ENCODE measurements at places on chromosomes 2 and 18.

- DNase-seq: no peak
Observed at GRCh38 chr2:156476021-156476849, 40.1 kb downstream of the GPD2 start.

DNA sequence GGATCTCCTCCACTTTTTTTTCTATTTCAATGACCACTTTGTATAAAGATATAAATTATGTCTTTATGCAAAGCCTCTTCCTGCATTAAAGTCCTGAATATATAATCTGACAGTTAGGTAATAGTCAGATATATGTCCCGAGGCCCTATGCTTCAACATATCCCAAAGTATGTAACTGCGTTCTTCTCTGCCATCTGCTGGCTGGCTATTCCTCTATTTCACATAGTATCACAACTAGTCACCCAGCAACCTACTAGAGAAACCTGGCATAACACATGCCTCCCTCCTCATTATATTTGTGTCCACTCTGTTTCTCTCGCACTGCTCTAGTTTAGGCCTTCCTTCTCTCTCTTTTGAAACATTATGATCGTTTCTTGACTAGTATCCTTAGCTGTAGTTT lies 640.8 kb downstream of the DPP10 start:
- DNase-seq: no peak

GRCh38 chr2:225841314-225841713 lies 441.8 kb downstream of the NYAP2 start:
- no peak for DNase-seq

GRCh38 chr2:64273524-64274398 lies 129.5 kb upstream of the PELI1 start:
- DNase-seq: no peak

- DNase-seq: no peak
Observed at GRCh38 chr2:118442046-118442445, 353.8 kb downstream of the INSIG2 start.

GRCh38 chr2:112686348-112687217 lies 34.2 kb upstream of the NT5DC4 start:
- no peak for DNase-seq

GRCh38 chr2:28664120-28664842 lies 87.3 kb upstream of the PPP1CB start:
- DNase-seq: peak; percentile 86

DNA sequence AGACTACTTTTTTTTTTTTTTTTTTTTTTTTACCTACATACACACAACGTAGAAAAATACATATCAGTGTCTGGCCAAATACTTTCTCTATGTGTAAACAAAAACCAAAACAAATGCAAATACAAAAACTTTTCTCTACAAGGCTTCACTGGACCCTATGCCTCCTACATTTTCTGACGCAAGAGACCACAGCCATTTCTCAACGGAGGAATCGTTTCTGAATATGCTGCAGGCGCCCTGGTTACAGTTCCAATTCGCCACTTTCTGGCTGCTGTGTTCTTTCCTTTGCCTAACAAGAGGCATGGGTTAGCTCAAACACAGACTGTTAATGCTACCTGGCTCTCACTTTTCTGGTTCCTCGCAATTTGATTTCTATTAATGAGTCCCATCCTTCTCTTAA lies 96.4 kb downstream of the EPB41L3 start:
- DNase-seq: no peak

DNA sequence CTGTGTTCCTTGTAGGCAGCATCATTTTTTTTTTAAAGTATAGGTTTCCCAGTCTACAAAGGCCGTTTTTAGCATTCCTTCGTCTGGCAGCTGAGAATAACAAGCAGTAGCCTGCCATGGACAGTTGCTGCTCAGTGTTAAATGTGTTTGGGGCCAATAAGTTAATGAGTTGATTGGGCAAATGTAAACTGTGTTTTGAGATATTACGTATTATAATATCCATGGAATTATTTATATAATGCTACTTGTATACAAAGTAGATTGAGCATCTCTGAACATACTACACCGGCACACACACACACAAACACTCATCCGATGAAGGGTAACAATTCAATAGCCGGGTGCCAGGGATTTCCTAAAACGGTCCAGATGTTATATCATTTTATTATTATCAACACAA lies 97.2 kb downstream of the IRS1 start:
- no peak for DNase-seq

GRCh38 chr18:36634573-36635216 lies 194.1 kb downstream of the TPGS2 start:
- DNase-seq: no peak

GRCh38 chr18:58417752-58418151 lies 211.1 kb downstream of the ALPK2 start:
- DNase-seq: no peak

- DNase-seq: peak; percentile 61
Observed at GRCh38 chr2:179263446-179264367, 925 bp downstream of the SESTD1 start.

GRCh38 chr18:54806526-54806925 lies 21.8 kb upstream of the RAB27B start:
- no peak for DNase-seq

DNA sequence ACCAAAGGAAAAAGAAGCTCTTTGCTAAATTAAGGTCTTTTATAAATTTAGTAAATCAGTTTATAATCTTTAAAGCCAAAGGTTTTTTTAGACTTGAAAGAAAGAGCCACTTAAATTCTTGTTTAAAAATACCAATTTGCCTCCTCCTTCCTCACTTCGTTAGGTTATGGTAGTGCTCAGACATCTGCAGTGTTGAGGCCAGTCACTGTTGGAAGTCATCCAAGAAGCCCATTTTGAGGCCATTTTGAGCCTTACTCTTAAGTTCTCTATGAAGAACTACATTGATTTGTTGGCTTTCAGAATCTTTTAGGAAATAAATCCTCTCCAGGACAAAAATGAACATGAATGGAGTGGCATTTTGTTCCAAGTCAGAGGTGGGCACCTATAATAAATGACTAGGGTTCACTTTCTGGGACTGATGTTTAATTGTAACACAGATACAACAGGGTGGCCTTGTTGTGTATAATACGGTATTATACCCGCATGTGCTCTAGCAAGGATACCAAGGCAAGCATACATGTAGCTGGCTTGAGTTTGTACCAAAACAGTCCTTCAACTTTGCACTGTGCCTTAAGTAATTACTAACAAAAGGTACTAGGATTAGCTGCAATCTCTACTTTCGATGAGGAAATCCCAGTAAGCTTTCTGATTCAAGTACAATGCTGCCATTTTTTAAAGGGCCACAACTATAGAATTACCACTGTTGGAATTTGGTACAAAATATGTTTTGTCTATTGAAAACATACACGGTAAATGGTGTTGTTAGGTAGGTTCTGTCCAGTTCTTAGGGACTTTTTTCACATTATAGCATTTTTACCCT lies 22.8 kb downstream of the SLC66A3 start:
- peak; percentile 16 for DNase-seq

GRCh38 chr2:224724331-224724730 lies 8.2 kb upstream of the CCDC195 start:
- DNase-seq: no peak

GRCh38 chr2:148524519-148524919 lies 120.0 kb upstream of the EPC2 start:
- no peak for DNase-seq

- peak; percentile 81 for DNase-seq
Observed at GRCh38 chr2:205682239-205682970, at the start of gene NRP2. Gene NRP2 (plus strand): TSS chr2:205682501. CDS start chr2:205683291, 790 bp downstream.

- no peak for DNase-seq
Observed at GRCh38 chr2:59779571-59779970, 773.9 kb downstream of the BCL11A start.

DNA sequence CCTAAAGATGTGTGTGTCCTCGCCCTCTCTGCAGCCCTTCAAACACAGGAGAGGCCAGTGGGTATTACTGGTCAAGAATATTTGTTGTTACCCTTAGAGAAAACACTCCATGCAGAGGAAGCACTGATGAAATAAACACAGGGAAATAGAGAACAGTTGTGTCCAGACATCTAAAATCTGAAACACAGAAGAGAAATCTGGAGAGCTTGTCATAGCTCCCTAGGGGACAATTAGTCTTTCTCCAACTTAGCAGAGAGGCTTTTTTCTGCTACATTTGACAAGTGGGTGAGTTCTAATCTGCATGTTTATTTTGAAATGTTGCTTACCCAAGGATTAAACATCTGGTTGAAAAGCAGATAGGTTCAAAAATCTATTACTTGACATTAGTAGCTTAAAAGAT lies 190.1 kb downstream of the CTNNA2 start:
- DNase-seq: peak; percentile 38

GRCh38 chr2:236214376-236214995 lies 46.3 kb upstream of the GBX2 start:
- no peak for DNase-seq

DNA sequence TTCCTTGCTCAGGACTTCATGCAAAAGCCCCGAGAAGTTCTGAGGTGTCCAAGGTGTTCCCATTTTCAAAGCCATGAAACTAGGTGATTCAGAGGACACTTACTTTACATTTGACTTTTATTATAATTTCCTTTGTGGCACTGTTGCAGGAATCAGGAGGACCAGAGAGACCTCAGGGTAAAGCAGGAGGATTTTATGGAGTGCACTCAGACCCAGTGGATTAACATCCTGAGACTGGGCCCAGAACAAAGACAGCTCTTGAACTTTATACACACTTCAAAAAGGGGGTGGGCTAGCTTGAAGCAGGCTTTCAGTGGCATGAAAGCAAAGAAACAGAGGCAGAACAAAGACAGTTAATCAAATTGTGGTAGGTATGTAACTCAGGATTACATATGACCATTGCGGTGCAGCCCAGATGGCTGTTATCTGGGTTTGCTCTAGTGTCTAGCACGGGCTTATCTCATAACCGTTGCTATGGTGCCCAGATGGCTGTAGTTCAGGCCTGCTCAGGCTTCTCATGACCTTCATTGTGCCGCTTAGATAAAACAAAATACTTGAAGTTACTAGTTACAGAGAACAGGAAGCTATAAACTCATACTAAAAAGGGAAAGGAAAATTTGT lies 39.4 kb downstream of the TMEM182 start:
- no peak for DNase-seq

- peak; percentile 22 for DNase-seq
Observed at GRCh38 chr18:38221476-38222100, 656.0 kb upstream of the CELF4 start.

DNA sequence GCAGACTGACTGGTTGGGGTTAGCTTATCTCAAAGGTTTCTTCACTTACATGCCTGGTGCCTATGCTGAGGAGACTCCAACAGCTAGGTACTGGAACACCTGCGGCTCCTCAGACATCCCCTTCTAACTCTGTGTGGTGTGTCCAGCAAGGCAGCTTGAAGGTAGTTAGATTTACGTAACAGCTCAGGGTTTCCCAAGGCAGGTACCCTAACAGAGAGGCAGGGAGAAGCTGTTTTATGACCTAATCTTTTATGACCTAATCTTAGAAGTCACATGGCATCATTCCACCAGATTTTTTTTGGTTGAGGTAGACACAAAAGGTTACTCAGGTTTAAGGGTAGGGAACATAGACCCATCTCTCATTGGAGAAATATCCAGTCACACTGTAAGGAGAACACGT lies 17.4 kb upstream of the PAPOLG start:
- DNase-seq: no peak

- DNase-seq: no peak
Observed at GRCh38 chr18:74400813-74401212, 56.3 kb downstream of the DIPK1C start.

DNA sequence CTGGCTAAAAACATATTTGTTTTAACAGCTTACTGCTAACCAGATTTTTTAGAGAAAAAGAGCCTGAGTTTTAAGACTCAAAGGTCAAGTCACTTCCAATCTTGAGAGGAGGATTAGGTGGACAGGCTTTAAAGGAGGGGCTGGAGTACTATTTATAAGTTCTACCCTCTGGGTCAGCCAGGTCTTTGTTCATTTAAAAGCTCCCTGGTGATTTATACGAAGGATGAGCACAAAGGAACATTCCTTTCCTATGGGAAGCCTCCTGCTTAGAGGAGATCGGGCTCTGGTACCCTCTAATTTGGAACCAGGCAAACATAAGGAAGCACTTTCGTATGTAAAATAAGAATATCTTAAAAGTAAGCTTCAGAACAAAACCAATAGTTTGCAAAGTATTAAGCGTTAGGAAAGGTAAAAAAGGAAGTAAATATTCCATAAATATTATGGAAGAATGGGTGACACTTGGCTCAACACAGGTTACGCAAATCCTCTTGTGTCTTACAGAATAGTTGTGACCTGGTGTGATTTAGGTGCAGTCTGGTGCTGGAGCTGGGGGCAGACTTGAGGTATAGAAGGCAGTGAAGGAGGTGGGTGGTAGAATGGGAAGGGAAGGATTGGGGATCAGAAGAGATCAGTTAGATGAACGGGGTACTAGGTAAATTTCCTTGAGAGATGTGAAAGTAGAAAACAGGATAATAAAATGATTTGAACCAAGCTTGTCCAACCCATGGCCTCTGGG lies 35.6 kb downstream of the PDE6D start:
- no peak for DNase-seq

DNA sequence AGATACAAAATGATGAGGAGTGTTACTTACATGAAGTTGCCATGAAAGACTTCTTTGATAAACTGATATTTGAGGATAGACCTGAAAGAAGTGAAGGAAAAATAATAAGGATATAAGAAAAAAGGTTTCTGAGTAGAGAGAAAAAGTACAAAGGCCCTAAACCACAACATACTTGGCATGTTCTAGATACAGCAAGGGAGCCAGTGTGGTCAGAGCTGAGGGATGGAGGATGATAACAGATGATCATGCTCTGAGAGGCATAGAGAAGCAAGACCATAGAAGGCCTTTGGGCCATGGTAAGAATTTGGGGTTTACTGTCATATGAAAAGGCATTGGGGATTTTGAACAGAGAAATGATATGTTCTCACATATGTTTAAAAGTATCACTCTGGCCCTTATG lies 424.1 kb upstream of the CHST9 start:
- DNase-seq: no peak

GRCh38 chr2:3449086-3449485 lies 69.6 kb downstream of the TRAPPC12 start:
- peak; percentile 87 for DNase-seq

GRCh38 chr18:5237083-5237722 lies 40.1 kb upstream of the AKAIN1 start:
- DNase-seq: peak; percentile 75

DNA sequence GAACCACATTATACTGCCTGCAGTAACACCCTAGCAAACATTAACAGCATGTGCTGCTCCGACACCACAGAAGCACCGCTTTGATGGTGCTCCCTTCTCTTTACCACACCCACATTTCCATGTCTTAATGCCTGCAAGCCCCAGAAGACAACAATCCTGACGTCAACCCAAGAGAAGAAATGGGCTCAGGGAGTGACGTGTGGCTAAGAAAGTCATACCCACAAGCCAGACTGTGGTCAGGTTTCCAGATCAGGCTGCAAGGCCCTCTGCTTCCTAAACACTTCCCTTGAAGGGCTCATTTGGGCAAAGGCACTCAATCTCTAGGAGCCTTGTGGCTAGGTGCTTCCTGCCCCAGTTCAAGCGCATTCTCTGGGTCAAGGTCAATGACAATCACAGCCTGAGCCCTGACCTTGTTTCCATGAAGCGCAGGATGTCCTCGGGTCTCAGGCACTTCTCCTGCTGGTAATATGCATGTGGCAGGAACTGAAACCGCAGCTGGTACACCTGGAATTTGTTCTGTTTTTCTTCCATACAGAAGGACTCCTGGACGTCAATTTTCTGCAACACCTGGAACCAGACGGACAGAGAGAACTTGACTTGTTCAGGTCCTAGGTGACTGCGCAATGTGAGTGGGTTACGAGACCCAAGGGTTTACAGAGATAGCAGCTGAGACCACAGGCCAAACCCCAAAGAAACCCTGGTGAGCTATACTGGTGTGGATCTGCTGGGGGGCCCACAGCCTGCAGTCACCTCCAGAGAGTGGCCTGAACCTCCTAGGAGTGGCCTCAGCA lies 67.2 kb downstream of the POLR1A start:
- DNase-seq: no peak

- no peak for DNase-seq
Observed at GRCh38 chr18:79723628-79724027, 44.0 kb downstream of the CTDP1 start.
